ENCODE measurements at places on chromosomes 7 and 10. TPM values are rescaled to one million over a fixed set of nuclear protein-coding genes. Genes with fewer than 3 reads are reported as not detected.

RELN gene
- 0.02 TPM for total RNA-seq

DNA sequence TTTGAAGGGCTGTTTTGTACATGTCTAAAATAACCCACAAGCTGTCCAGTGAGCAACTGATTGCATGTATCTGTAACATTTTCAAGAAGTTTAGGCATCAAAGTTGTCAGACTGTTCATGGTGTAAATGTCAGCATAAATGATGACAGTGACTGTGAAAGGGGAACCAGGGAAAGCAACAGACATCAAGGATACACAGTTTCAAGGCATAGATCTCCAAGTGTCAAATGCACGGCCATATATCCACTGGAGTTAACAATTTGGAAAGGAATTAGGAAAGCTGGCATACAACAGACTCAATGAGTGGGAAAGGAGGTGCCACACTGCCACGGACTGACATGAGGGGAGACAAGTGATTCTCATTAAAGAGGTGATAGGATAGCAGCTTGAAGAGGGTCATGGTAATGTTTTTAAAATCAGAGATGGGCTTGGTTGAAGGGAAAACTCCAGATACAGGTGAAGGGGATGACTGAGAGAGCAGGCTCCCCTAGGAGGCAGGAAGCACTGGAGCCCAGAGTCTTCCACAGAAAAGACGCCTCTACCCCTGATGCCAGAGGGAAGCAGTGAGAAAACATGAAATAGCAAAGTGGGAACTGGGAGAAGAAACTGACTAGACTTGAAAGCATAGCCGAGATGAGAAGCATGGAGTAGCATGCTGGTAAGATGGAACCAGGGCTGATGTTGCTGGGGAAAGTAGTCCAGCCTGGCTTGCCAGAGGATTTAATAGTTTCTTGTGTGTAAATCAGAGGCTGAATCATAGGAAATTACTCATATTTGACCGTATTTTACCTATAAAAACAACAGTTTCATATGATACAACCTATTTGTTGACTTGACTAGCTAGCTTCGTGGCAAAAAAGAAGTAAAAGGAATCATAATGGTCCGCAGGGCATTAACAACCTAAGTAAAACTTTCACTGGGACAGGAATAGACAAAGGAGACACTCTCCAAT lies 18.6 kb downstream of the NSMCE4A start:
- H3K27me3 ChIP-seq: no peaks in the 10 kb centered on the region
- H3K4me1 ChIP-seq: peaks cover 4% of the 10 kb centered on the region
- peaks cover 6% of the 10 kb centered on the region for H3K36me3 ChIP-seq

SDK1 gene
- total RNA-seq: 7.3 TPM

- no peak overlapping the region for H3K27ac ChIP-seq
- H3K36me3 ChIP-seq: no peaks in the 10 kb centered on the region
- no peak for DNase-seq
- H3K27me3 ChIP-seq: no peaks in the 10 kb centered on the region
- no peak overlapping the region for H3K4me3 ChIP-seq
These were observed 82.6 kb downstream of the DNMBP start for GRCh38 chr10:99926925-99927720.

- H3K36me3 ChIP-seq: no peaks in the 10 kb centered on the region
- H3K4me1 ChIP-seq: peaks cover 2% of the 10 kb centered on the region
- H3K27me3 ChIP-seq: no peaks in the 10 kb centered on the region
- H3K27ac ChIP-seq: no peak overlapping the region
- DNase-seq: no peak
These were observed 330.2 kb downstream of the BICC1 start for GRCh38 chr10:58842860-58843376.

- no peak overlapping the region for H3K4me3 ChIP-seq
- no peaks in the 10 kb centered on the region for H3K36me3 ChIP-seq
- no peak overlapping the region for H3K27ac ChIP-seq
- no peaks in the 10 kb centered on the region for H3K27me3 ChIP-seq
- no peak for DNase-seq
- H3K4me1 ChIP-seq: no peaks in the 10 kb centered on the region
These were observed 432.9 kb downstream of the SORCS3 start for GRCh38 chr10:105073999-105074398.

GRCh38 chr7:83617858-83618257 lies 31.1 kb downstream of the SEMA3E start:
- no peaks in the 10 kb centered on the region for H3K36me3 ChIP-seq
- H3K4me1 ChIP-seq: no peaks in the 10 kb centered on the region
- DNase-seq: no peak
- H3K27ac ChIP-seq: no peak overlapping the region
- no peak overlapping the region for H3K4me3 ChIP-seq

GRCh38 chr7:129471402-129471827 lies 30.9 kb upstream of the SMKR1 start:
- no peaks in the 10 kb centered on the region for H3K4me1 ChIP-seq
- H3K27ac ChIP-seq: no peak overlapping the region
- no peak overlapping the region for H3K4me3 ChIP-seq
- no peaks in the 10 kb centered on the region for H3K27me3 ChIP-seq
- peaks cover 3% of the 10 kb centered on the region for H3K36me3 ChIP-seq

C10orf143 gene
- 2.0 TPM for total RNA-seq

EBF3 gene
- total RNA-seq: 0.26 TPM

DNA sequence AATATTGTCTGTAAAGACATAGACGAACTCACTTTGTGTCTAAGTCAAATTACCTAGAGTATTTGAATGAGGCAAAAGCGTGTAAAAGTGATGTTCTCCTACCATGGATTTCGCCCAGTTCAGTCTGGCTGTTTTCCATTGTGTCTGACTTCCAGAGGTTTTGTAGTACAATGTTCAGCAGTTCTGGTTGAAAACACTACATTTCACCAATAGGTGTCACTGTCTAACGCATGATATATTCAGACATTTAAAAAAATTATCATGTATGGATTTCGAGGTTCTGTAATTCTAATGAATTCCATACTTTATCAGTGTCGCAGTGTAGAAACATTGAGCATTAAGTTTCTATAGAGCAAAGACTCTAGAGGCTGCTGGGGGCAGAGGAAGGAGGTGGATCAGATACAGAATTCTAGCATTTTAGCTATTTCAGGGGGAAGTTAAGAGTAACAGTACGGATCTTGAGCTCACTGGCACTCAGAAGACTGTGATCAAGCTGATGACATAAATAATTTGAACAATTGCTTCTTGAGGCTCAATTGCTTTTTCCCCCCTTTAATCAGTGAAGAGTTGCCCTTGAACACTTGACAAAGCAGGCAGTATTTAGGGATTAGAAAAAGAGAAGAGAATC lies 196.9 kb upstream of the RHOBTB1 start:
- no peak for DNase-seq
- no peak overlapping the region for H3K27ac ChIP-seq
- H3K4me3 ChIP-seq: no peak overlapping the region
- H3K27me3 ChIP-seq: no peaks in the 10 kb centered on the region
- H3K4me1 ChIP-seq: peaks cover 8% of the 10 kb centered on the region

Data from H1 (cell line).